ENCODE measurements at places on chromosomes 7 and 10.

DNA sequence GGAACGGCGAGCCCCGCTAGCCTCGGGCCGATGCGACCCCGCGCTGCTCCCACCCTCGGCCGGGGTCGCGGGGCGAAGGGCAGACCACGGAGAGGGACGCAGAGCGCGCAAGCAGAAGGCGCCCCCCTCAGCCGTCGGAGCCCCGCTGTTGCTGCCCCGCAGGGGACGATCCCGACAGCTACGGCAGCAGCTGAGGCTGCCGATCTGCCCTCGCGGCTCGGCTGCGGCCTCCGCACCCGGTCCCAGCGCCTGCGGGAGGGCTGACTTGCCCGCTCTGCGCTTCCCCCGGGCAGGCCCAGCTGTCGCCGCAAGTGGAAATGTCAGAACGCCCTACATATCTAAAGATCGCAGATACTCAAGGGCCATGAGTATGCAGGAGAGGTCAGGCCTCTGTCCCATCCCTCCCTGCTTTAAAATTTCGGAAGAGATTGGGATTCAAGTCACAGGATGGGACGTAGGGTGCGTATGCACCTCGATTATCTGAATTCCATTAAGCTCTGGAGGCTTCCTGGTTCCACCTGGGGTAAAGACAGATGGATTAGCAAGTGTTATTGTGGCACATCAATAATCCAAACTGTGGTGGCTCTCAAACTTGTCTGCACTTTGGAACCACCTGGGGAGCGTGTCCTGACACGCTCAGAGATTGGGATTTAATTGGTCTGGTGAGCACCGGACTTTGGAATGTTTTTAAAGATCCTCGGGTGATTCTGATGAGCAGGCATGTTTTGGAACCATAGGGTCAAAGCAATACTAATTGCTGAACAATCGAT lies at the start of gene CRPPA:
TSS of gene CRPPA (minus strand) at position 206 of the 770 bp plus-strand sequence. CDS start 216 bp downstream, outside the sequence.
- DNase-seq, result no peak

- DNase-seq, result no peak
Observed at GRCh38 chr10:1611936-1612550, 125.3 kb downstream of the ADARB2 start.

DNA sequence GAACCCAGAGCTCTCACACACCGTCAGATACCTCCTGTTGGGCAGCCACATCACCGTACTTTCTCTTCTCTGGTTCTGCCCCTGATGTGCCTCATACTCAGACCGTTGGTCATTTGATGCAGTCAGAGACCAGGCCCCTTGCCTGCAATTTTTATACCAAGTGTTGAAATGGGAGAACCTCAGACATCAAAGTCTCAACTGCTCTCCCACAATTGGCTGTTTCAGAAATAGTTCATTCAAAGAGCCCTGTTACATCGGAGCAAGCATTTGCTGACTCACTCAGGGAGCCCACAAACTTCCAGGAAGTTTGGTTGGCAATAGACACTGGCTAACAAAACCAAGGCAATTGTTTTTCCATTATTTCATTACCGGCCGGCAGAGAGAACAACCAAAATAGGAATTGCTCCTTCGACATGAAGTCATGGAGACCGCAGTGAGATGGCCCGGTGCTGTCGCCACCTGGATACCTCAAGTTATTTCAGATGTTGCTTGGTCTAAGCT lies 33.5 kb upstream of the ADAM12 start:
- DNase-seq, result no peak

GRCh38 chr10:23448323-23448722 lies 9.4 kb downstream of the OTUD1 start:
- DNase-seq, result no peak

GRCh38 chr10:18879284-18879683 lies 169.3 kb upstream of the MALRD1 start:
- DNase-seq, result no peak

DNA sequence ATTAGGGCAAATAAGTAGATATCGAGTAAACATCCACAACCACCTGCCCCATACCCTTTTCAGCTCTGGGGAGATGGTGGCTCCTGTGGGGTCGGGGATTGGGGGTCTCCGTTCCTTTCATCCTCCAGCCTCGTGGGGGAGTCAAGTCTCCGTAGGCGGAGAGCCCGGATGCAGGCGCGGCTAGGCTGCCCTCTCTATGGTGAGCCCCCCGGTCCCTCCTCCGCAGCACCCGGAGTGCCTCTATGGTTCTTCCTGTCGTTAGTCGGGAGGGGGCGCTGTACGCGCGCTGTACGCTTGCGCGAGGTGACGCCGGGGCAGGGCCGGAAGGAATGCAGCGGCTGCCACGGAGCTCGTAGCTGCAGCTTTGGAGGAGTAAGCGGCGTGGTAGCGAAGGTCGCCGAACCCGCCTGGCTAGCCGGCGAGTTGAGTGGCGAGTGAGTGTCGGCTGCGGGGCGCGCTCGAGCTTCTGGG lies 14.8 kb upstream of the MMD2 start:
- peak; percentile 89 for DNase-seq

GRCh38 chr10:120508393-120508792 lies 51.4 kb downstream of the PLPP4 start:
- no peak for DNase-seq

- DNase-seq, result no peak
Observed at GRCh38 chr7:14754631-14755030, 147.9 kb downstream of the DGKB start.

GRCh38 chr10:77016278-77016815 lies 621.3 kb downstream of the KCNMA1 start:
- no peak for DNase-seq

DNA sequence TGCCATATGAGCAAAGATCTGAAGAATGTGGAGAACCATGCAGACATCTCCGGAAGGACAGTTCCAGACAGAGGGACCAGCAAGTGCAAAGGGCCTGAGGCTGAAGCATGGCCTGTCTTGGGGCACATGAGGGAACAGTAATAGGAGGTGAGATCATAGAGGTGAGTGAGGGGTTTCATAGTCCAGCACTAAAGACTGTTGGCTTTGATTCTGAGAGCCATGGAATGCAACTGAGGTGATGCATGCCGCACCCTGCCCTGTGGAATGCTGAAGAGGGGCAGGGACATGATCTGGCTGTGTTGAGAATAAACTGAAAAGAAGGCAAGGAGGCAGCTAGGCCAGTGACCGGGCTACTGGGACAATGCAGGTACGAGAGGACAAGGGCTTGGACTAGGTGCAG lies 253.1 kb upstream of the KLF14 start:
- DNase-seq, result no peak

DNA sequence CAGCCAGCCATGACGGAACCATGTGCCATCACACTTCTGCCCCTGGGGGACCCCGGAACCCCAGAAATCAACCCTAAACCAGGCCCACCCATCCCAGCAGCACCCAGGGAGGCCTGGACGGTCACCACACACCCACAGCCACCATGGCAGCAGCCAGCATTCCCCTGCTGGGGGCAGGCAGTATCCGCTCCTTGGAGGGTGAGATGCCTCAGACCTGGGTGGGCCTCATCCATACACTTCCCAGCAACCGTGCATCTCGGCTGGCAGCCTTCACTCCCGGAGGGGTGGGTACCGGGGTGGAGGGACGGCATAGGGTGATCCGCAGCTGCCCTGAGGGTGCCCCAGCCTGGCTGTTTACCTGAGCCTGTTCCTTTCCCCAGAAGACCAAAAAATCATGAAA lies 69.1 kb upstream of the FAM20C start:
- no peak for DNase-seq

- DNase-seq, result no peak
Observed at GRCh38 chr7:57403601-57404342, 46.2 kb upstream of the ZNF716 start.

DNA sequence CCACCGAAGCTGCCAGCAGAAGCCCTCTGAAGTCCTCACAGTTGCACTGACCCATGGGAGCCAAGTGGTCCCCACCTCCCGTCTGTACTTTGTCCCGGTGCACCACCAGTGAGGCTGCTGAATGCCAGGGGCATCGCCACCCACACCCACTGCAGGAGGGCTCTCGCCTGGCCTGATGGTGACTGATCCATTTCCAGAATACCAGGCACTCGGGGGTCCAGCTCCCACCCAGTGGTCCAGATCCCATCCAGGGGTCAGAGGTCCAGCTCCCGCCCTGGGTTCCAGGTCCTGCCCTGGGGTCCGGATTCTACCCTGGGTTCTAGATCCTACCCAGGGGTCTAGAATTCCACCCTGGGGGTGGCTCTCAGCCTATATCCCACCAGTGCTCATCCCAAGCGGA lies 9.1 kb upstream of the JAKMIP3 start:
- DNase-seq, result no peak

DNA sequence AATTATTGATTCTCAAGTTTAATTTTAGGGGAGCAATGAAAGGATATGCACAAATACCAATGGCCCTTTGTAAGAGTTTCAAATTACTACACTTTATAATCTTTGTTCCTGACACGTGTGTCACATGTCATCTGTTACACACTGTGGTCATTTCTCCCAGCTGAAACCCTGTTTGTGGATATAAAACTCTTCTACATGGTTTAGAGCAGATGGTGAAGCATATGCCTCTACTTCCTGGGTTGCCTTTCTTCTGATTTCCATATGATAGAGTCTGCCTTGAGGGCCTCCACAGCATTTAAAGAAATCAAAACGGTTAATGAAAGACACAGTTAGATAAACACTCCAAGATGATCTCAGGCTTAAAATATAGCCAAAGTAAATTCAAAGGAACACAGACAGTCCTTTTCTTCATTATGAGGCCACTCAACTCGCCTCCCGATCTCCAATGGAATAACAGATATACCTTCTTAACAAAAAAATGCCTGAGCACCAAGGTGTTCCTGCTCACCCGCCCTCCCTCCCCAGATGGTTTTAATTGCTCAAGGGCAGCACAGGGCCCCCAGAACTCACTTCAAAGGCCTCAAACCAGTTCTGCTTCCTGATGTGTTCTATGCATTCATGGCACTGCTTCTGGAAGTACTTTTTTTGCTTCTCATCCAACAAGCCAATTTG lies 75.0 kb downstream of the CPVL start:
- no peak for DNase-seq

- no peak for DNase-seq
Observed at GRCh38 chr7:151854720-151855071, 22.2 kb downstream of the PRKAG2 start.

- no peak for DNase-seq
Observed at GRCh38 chr7:148624735-148625134, 34.2 kb downstream of the C7orf33 start.

DNA sequence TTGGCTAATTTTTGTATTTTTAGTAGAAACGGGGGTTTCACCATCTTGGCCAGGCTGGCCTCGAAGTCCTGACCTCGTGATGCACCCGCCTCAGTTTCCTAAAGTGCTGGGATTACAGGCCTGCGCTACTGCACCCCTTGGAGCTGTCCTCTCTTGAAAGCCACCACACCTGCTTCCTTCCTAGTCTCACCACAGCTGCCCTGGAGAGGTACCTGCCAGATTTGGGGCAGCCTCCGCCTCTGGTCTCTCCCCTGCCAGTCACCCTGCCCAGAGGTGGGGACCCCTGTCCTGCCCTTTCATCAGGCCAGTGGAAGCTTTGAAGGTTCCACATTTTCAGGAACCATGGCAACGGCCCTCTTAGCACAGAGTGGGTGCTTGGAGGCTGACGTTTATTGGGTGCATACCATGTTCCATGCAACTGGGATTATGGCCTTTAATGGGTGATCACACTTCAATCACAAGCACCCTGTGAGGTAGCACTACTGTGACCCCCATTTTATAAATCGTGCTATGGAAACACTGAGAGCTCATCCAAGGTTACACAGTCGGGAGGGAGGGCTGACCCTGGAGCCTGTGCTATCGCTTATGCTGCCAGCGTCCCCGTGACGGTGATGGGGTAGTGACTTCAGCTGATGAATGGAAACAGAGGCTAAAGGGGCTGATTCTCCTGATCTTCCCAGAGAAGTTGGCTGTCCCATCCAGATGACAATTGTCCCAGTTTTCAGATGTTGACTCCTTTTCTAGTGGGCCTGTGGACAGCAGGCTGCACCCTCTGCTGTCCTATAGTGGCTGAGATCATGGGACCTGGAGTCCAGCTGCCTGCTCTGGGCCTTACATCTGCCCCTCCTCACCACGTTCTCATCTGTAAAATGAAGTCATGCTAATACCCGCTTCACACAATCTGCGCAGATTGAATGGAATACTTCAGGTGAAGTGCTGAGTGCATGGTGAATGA lies 11.5 kb upstream of the FGFR2 start:
- no peak for DNase-seq

GRCh38 chr10:110919971-110920881 lies 822 bp downstream of the SHOC2 start:
- DNase-seq, result peak; percentile 2

- DNase-seq, result peak; percentile 33
Observed at GRCh38 chr7:134632937-134633540, 13.6 kb upstream of the BPGM start.

DNA sequence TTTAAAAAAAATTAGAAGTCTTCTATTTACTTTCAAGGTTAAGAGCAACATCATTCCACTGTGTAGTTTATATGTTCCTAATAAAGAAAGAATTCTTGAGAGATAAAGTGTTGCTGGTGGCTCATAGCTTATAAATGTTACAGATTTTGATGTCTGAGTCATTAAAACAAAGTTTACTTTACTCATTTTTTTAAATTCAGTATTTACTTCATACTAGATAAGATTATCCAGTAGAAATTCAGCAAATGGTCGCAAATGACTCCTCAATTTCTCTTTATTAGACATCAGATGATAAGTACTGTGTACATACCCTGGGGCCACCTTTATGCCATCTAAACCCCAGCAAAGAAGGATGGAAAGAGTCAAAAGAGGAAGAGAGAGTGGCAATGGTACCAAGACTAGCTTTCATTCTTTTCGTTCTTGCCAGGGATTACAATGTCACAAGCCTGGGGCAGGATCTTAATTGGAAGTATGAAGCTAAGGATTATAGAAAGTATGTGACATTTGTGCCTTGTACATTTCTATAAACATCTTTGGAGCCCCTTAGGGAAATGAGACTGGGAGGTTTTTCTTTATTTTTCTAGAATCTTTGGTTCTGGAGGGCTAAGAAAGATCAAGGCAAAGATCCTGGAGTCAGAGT lies 206.1 kb downstream of the CHRM2 start:
- no peak for DNase-seq

- no peak for DNase-seq
Observed at GRCh38 chr7:37349979-37350590, 98.6 kb downstream of the ELMO1 start.

GRCh38 chr10:104333032-104333727 lies 5.1 kb downstream of the ITPRIP start:
- peak; percentile 56 for DNase-seq

DNA sequence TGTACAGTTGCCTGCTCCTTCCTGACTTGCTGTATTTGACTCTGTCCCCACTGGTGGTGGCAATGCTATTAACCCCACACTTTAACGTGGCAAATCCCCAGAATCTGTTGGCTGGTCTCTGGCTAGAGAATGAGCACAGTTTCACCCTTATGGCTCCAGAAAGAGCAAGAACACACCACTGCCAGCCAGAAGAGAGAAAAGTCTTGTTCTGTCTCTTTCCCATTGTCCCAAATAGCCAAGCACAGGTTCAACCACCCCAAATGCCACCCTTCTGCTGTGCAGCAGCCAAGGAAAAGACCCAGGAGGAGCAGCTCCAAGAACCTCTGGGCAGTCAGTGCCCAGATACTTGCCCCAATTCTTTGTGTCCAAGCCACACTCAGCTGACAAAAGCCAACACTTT lies 11.3 kb downstream of the SLC16A9 start:
- no peak for DNase-seq

Data from activated T-cell treated with anti-CD3 and anti-CD28 coated beads for 4 hours (primary cell).